Fibroblast of the aortic adventitia (primary cell): ENCODE measurements at places on chromosomes 4 and X. TPM values are rescaled to one million over a fixed set of nuclear protein-coding genes. Genes with fewer than 3 reads are reported as not detected.

Gene ZNF157
- total RNA-seq, result 1.3 TPM in 1 of 2 replicates, not detected in the other

GRCh38 chrX:90883479-90883878 is 551.2 kb upstream of the PABPC5 start:
- no peak for DNase-seq

Gene PRKG2
- 7.8 and 7.9 TPM in 2 replicates for total RNA-seq

- DNase-seq, result no peak
Observed at GRCh38 chr4:18754180-18754579, 732.6 kb upstream of the LCORL start.

DNA sequence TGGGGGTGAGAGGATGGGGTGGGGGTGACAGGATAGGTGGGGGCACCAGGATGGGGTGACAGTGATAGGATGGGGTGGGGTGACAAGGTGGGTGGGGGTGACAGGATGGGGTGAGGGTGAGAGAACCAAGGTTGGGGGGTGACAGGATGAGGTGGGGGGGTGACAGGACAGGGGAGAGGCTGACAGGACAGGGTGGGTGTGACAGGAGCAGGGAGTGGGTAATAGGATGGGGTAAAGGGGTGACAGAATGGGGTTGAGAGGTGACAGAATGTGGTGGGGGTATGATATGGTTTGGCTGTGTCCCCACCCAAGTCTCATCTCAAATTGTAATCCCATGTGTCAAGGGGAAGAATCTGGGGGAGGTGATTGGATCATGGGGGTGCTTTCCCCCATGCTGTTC is 26.0 kb downstream of the RNF212 start:
- DNase-seq, result no peak

Gene GJB1
- total RNA-seq, result not detected in 2 replicates

- DNase-seq, result no peak
Observed at GRCh38 chr4:21677173-21677572, 271.4 kb downstream of the KCNIP4 start.
